Stimulated activated CD8-positive, alpha-beta memory T cell treated with anti-CD3 and anti-CD28 coated beads, Interleukin-15, amount 100 ng/mL, for 4 hours (primary cell): ENCODE measurements at places on chromosomes 1 and 21.

DNA sequence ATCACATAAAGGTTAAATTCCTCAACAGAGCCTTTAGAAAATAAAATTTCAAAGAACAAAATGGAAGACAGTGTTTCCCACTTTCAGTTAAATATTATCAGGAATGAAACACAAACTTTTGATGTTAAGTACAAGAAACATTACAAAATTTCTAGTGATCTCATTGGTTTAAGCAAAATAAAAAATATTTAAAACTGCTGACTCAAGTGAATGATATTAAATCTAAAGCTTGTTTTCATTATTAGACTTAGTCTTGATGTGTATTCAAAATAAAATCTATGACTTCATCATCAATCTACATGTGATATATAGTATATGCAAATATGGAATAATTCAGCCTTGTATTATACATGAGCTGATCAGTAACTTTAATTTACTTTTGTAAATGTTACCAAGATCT lies 584.9 kb downstream of the PTBP2 start:
- DNase-seq, result no peak

DNA sequence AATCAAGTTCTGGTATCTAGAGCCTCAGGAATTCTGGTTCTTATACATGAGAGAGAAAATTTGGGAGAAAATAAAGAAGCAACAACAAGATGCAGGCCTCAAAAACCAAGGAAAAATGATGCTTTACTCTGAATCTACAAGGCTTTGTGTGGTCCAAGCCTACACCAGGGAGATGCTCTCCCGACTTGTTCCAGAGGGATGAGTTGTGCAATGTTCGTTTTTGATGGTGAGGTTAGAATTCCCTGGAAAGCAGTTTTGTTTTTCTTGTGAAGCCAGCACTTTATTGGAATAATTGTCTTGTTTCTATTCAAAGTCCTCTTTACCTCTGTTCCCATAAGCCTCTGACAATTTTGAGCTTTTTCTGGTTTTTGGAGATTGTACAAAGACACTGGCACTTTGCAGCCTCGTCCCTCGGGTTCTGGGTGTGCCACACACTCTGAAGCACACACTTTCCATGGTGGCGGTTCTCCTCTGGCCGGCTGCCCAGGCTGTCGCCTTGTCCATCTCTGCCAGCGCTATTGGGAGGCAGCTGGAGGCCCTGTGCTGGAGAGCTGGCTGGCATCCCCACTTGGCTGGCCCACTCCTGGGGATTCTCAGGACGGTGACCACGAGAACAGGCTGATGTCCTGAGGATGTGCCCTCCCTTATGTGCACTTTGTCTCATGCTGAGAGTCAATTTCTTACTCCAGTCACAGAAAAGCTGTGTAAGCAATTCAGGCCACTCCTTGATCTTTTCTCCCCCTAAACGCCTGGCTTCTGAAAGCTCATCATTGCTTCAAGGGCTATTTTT lies 70.2 kb downstream of the EDEM3 start:
- no peak for DNase-seq

- DNase-seq, result no peak
Measured at GRCh38 chr1:8903410-8903809, 24.9 kb upstream of the ENO1 start.

DNA sequence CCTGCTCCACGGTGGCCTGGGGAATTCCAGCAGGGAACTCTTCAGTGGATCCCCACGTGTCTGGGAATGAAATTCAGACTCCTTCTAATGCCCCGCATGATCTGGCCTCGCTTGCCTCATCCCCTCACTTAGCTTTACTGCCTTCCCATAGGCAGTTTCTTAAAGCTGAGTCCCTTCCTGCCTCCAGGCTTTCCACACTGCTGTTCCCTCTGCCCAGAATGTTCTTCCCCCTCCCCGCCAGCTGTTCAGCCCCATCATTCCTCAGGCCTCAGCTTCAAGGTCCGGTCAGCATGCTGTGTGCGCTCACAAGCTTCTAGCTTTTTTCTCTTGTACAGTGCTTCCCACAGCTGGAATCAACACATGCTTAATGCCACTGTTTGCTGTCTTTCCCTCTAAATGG lies 54.9 kb upstream of the WASF2 start:
- DNase-seq, result no peak

- DNase-seq, result no peak
Measured at GRCh38 chr1:62301726-62302390, 17.4 kb downstream of the KANK4 start.

DNA sequence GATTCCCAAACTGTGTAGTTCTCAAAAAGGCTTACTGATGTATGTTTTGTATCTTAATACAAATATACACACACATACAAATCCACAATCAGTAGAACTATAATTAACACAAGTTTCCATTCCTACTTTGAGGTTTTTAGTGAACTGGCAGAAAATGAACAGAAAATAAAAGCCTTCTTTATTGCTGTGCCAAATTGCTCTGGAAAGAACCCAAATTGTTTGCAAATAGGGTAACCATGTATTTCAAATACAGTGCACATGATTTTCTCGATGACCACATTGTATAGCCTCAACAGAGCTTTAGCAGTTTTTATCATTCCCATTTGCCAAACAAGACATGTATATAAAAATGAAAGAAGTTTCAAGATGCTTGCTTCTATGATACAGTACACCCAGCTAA lies 173.3 kb downstream of the COL24A1 start:
- no peak for DNase-seq

GRCh38 chr21:43922949-43923348 lies 57.9 kb downstream of the AGPAT3 start:
- no peak for DNase-seq

- DNase-seq, result no peak
Measured at GRCh38 chr1:51504806-51505525, 14.1 kb downstream of the EPS15 start.

DNA sequence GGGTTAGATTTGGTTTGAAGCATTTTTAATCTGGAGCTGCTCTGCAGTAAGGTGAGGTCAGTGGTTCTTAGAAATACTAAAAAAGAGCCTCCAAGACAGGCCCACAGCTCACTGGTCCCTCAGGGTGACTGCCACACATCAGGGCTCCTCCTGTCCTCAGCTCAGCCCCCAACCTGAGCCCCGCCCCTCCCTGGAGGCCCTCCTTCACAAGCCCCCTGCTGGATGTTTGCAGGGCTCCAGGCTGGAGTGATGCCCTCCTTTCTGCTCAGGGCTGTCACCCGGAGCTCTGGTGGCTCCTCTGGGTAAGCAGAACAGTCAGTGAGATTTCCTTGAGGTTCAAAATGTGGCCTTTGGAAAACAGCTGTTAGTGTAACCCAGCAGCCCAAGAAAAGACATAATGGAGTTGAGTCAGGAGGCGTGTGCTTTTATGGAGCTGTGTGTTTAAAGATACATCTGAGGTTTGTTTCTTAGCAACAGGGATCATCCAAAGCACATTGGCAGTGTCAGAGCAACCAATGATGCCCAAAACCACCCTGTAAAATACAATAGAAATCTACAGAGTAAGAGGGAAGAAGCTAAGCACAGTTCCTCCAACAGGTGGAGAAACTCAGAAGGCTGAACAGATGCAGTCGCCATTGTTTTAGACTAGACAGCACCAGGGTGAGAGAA lies 21.4 kb downstream of the STUM start:
- DNase-seq, result no peak

DNA sequence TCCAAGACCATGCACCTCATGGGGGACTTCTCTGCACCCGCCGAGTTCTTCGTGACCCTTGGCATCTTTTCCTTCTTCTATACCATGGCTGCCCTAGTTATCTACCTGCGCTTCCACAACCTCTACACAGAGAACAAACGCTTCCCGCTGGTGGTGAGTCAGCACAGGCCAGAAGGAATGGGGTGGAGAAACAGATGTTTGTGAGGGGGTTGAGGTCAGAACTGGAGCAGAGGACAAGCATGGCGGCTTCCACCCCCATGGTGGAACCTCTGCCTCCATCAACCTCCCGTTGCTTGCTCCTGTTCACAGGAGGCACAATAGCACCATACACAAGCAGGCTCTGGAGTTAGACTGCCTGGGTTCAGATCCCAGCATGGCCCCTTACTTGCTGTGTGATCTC lies 6.9 kb upstream of the ATXN7L2 start:
- DNase-seq, result no peak

DNA sequence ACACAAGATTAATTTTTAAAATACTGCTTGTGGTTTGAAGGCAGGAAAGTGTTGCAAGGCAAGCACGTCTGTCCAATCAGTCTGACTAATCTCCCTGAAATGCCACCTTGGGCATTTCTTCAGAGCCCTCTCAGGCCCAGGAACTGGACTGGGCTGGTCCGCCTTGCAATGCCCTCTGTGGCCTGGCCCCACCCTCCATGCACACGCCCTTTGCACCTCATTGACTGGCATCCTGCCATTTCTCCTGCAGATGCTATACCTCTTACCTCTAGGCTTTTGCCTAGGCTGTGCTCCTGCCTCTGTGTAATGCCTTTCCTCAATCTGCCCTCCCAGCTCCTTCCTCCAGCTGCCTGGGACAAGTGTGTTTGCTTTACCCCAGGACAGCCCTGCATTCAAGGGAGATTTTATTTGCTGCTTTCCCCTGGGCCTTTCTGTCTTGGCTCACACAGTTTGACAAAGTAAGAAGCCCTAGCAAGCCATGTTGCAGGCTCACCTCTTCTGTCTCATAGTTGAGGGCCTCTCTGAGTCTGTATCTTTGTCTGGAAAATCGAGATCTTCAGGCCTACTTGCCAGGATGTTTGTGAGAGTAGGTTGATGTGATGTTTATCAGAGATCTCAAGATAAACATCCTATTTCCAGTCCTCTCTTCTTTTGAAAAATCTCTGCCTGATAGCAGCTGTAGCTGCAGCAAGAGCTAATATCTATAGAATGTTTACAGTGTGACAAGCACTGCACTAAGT lies 149.2 kb upstream of the JUN start:
- DNase-seq, result no peak

- DNase-seq, result no peak
Measured at GRCh38 chr1:183027791-183028190, 4.6 kb downstream of the LAMC1 start.

GRCh38 chr1:56849750-56850149 lies 4.8 kb upstream of the C8A start:
- no peak for DNase-seq

- DNase-seq, result no peak
Measured at GRCh38 chr1:234861761-234862160, 251.8 kb upstream of the IRF2BP2 start.

GRCh38 chr1:153520818-153521476 lies 14.8 kb downstream of the S100A6 start:
- DNase-seq, result no peak

GRCh38 chr1:211517006-211517405 lies 25.0 kb upstream of the RD3 start:
- DNase-seq, result no peak

DNA sequence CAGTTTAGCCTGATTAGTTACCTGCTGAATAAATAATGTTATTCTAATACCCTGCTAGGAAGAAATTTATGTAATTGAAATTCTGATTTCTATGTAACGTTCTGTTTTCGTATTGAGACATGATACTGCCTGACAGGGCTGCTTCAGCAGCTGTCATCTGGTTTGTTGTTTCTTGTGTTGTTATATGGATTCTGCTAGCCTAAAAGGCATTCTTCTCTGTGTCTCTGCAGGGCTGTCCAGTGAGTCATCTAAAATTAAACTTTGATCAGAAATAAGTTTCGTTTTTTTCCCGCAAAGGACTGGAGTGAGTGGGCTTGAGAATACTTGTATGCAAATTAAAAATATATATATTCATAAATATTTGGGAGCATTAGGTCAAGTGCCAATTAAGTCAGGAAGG lies 93.0 kb downstream of the DYRK1A start:
- DNase-seq, result no peak

DNA sequence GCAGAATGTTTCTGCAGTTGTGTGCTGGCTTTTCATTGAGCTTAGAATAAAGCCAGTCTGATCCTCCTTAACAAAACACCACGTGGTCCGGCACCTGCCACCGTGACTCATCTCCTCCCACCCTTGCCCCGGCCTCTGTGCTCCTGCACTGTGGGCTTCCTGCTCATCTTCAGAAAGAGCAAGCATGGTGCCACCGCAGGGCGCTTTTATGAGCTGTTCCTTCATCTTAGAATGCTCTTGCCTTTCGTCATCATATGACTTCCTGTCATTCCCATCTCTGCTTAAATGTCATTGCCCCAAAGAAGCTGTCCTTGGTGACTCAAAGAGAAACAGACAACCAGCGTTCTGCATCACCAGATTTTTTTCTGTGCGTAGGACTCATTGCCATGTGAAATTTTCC lies 117.8 kb downstream of the HHAT start:
- DNase-seq, result peak; percentile 80

DNA sequence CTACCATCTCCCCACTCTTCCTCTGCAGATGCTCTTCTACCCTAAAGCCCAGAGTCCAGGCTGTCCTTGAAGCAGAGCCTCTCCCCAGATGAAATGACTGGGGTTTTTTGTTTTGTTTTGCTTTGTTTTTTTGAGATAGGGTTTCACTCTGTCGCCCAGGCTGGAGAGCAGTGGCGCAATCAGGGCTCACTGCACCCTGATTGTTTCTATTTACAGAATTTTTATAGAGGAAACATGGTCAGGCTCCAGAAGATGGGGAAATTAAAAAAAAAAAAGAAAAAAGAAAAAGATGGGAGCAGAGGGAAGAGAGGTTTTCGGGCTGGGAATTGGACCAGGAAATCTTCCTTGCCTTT lies 43.7 kb upstream of the ZNF281 start:
- DNase-seq, result no peak

GRCh38 chr1:100627054-100627716 lies 89.2 kb downstream of the GPR88 start:
- no peak for DNase-seq

DNA sequence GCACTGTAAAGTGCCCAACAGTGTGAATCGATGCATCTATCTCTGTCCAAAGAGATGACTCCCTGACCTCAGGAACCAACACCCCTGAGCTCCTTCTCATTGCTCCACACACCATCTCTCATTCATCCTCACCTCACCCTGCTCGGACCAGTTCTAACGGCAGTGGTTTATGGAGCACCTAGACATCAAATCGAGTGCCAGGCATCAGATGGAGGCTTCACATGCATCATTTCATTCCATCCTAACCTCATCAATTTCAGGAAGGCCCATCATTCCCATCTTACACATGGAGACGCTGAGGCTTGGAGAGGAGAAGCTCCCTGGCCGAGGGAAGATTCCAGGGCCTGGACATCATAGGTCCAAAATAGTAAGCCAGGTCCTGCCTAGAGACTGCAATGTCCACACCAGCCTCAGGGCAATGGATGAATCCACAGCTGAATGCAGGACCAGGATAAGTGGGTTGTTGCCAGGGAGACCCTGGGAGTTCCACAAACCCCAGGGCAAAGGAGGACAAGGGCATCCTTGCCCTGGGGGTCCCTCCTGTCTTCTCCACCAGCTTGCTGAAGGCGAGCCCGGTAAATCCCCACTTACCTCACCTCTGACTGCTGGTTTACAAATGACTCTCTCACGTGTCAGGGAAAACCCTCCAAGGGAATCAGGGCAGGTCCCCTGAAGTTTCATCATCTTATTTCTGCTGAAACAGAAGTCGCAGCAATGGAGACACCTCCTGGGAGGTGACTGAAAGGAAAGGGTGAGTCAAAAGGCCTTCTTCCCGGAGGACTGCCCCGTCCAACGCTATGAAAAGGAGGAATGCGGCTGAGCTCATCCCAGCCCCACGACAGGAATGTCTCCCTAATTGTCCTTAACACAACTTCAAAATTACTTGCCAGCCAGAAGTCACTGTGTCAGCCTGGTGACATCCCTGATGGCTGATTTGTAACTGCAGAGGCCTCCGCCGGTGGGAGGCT lies 9.0 kb upstream of the IFFO2 start:
- no peak for DNase-seq

GRCh38 chr1:201781437-201781836 lies 47.5 kb upstream of the IPO9 start:
- DNase-seq, result no peak
